ENCODE measurements at places on chromosomes 11 and 22.
A peak's percentile ranks its signal among the peaks of the same experiment; 100 is the strongest.

DNA sequence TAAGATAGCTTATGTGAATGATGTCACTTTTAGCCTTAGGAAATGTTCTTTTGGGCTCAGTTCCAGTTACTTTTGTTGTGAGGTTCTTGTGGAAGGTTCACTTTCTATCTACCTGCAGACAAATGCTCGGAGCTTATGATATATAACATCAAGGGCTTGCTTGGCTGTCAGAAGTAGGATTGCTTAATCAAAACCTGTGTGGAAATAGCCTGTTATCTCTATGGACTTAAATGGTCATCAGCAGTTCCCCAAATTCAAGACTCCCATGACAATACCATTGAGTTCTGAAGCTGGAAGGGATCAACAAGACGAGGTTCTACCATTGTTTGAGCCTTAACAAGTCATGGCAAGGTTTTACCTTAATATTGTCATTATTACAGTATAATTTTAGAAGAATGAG lies 43.8 kb downstream of the FLI1 start:
- H3K27ac ChIP-seq: no peak overlapping the region
- H3K4me3 ChIP-seq: no peak overlapping the region
- DNase-seq: no peak
- no peaks in the 10 kb centered on the region for H3K36me3 ChIP-seq
- no peaks in the 10 kb centered on the region for H3K27me3 ChIP-seq

DNA sequence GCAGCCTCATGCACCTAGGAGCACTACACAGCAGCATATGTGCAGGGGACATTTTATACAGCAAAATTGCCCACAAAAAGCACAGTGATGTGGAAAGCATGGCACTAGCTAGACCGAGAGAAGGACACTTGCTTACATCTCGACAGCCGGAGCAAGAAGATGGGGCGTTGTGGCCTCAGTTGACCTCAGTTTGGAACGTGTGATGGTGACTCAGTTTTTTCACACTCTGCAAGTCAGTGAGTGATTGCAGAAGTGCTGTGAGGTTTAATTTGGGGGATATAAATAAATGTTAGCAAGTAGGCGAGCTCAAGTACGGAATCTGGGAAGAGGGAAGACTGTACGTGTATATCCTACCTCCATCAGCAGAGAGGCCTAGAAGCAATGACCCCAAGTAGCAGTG lies 23.3 kb downstream of the LRP5 start:
- no peak overlapping the region for H3K4me3 ChIP-seq
- H3K36me3 ChIP-seq: no peaks in the 10 kb centered on the region
- no peak for DNase-seq
- peaks cover 15% of the 10 kb centered on the region for H3K4me1 ChIP-seq
- no peak overlapping the region for H3K27ac ChIP-seq

GRCh38 chr11:117629146-117629545 lies 167.9 kb downstream of the DSCAML1 start:
- no peaks in the 10 kb centered on the region for H3K27me3 ChIP-seq
- no peak overlapping the region for H3K27ac ChIP-seq
- no peaks in the 10 kb centered on the region for H3K36me3 ChIP-seq
- no peak for DNase-seq

DNA sequence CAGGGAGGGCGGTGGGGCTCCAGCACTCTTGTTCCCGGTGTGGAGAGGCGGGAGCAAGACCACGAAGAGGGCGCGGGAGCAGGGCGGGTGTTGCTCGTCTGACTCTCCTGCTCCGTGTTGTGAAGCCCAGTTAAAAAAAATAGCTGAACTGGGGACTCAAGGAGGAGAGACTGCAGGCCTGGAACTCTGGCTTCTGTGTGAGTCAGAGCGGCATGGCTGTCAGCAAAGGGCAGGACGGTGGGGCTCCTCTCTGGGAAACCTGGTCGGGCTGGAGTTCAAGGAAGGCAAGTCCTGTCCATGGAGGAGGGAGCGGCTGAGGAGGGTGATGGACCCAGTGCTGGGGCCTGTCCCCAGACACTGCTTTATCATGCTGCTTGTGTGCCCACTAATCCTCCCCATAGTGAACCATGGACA lies 152.3 kb downstream of the FEZ1 start:
- peaks cover 40% of the 10 kb centered on the region for H3K4me1 ChIP-seq
- H3K4me3 ChIP-seq: no peak overlapping the region
- peak overlapping the region; percentile 23 for H3K27ac ChIP-seq
- H3K27me3 ChIP-seq: no peaks in the 10 kb centered on the region
- DNase-seq: peak; percentile 38

DNA sequence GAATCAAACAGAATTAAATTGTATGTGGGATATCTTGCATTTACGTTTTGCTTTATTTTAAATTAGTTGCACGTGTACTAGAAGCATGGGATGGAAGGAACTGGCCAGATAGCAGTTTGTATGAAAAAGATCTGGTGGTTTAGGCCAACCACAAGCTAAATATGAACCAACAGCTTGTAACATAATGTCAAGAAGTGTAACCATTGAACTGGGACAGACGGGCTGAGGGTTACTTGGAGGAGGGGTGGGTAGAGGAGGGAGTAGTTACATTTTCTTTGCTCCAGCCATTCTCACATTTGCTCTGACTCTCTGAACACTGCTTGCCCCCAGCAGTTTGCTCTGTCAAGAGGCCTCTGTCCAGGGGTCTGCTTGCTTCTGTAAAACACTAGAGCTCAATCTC lies 31.7 kb upstream of the CXCR5 start:
- no peak overlapping the region for H3K27ac ChIP-seq
- no peak overlapping the region for H3K4me3 ChIP-seq
- no peaks in the 10 kb centered on the region for H3K36me3 ChIP-seq
- peaks cover 4% of the 10 kb centered on the region for H3K27me3 ChIP-seq
- DNase-seq: no peak

DNA sequence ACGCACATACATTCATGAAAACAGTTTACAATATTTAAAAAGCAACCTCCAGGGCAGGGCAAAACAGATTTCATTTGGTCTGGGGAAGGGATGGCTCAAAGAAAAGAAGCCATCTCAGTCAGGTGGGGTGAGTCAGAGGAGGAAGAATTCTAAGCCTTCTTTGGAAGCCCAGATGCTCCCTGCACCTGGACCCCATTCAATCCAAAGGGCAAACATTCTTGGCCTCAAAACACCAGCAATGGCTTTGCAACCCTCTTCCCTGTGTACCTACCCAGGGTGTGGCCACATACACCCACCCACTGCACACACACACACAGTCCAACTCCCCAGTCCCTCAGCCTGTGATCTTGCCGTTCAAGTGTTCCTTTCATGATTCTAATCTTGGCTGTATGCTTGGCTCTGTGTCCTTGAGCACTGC lies 2.0 kb downstream of the KCNE3 start:
- H3K27me3 ChIP-seq: no peaks in the 10 kb centered on the region
- no peak overlapping the region for H3K27ac ChIP-seq
- H3K4me3 ChIP-seq: no peak overlapping the region
- H3K36me3 ChIP-seq: no peaks in the 10 kb centered on the region
- peaks cover 11% of the 10 kb centered on the region for H3K4me1 ChIP-seq

- H3K4me3 ChIP-seq: no peak overlapping the region
- no peaks in the 10 kb centered on the region for H3K27me3 ChIP-seq
- no peaks in the 10 kb centered on the region for H3K36me3 ChIP-seq
- no peaks in the 10 kb centered on the region for H3K4me1 ChIP-seq
- H3K27ac ChIP-seq: no peak overlapping the region
- DNase-seq: no peak
These were observed 452.4 kb upstream of the B3GAT1 start for GRCh38 chr11:134864233-134864967.

DNA sequence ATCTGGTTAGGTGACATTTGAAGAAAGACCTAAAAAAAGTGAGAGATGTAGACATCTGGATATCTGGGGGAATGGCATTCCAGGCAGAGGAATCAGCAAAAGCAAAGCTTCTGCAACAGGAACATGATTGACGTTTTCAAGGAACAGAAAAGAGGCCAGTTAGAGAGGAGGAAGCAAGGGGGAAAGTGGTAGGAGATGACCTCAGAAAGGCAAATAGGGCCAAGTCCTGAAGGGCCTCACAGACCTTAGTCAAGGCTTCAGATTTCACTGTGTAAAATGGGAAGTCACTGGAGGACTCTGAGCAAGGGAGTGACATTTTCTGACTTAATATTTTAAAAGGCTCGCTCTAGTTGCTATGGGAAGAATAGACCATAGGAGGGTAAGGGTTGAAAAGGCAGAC lies 9.7 kb downstream of the DEUP1 start:
- no peak for DNase-seq
- H3K4me1 ChIP-seq: no peaks in the 10 kb centered on the region
- no peak overlapping the region for H3K4me3 ChIP-seq
- no peak overlapping the region for H3K27ac ChIP-seq
- no peaks in the 10 kb centered on the region for H3K27me3 ChIP-seq

DNA sequence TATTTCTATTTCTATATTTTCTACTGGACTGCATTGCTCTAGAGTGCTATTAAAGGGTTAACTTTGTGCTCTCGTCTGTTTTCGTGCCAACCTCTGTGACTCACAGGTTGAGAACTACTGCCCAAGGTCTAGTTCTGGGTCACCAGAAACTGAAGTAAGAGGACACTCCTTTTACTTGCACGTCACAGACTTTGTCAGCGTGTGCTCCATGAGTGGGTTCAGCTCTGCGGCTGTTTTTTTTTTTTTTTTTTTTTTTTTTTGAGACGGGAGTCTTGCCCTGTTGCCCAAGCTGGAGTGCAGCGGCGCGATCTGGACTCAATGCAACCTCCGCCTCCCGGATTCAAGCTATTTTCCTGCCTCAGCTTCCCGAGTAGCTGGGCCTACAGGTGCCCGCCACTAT lies 49.8 kb downstream of the CLMP start:
- H3K4me1 ChIP-seq: peaks cover 5% of the 10 kb centered on the region
- no peaks in the 10 kb centered on the region for H3K27me3 ChIP-seq
- H3K36me3 ChIP-seq: peaks cover 5% of the 10 kb centered on the region
- no peak overlapping the region for H3K27ac ChIP-seq
- peak; percentile 75 for DNase-seq

DNA sequence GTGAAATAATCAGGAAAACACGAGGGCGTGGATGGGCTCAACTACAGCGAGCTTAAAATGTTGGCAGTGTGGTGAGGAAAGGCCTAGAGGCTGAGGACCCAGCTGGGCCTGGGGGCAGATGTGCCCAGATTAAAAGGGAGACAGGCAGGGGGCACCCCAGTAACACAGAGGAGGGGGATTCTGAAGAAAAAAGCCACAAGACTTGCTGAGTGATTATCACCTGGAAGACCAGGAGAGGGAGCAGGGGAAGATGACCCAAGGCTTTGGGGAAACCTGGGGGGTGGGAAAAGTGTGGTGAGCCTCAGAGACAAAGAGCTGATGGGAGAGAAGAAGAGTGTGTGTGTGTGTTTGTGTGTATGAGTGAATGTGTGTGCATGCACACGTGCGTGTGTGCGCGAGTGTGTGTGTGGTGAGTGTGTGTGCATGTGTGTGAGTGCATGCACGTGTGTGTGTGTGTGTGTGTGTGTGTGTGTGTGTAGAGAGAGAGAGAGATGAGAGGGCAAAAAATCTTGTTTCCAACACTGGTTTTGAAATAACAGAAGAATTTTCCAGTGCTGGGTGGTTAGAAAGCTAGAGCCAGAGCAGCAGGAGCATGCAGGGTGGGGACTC lies 500.5 kb downstream of the BUD13 start:
- H3K4me3 ChIP-seq: no peak overlapping the region
- no peak overlapping the region for H3K27ac ChIP-seq
- no peaks in the 10 kb centered on the region for H3K36me3 ChIP-seq
- DNase-seq: no peak
- H3K4me1 ChIP-seq: peaks cover 3% of the 10 kb centered on the region

DNA sequence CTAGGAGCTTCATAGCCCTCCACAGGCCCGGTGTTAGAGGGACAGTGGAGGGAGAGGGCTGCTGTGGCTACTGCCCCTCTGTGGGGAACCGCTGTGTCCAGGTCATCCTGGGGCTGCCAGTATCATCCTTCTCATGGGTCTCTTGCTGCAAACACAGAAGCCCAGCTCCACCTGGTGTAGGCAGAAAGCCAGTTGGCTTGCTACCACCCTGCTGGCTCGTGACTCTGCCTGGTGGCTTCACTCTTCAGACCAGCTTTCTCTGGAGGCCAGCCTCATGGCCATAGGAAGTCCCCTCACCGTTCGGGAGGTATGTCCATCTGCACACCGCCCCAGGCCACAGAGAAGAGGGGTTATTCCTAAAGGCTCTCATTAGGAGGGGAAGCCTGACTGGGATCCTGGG lies 19.4 kb upstream of the SUSD2 start:
- no peak overlapping the region for H3K4me3 ChIP-seq
- H3K36me3 ChIP-seq: no peaks in the 10 kb centered on the region
- H3K4me1 ChIP-seq: peaks cover 18% of the 10 kb centered on the region
- no peak overlapping the region for H3K27ac ChIP-seq
- DNase-seq: no peak
- no peaks in the 10 kb centered on the region for H3K27me3 ChIP-seq

DNA sequence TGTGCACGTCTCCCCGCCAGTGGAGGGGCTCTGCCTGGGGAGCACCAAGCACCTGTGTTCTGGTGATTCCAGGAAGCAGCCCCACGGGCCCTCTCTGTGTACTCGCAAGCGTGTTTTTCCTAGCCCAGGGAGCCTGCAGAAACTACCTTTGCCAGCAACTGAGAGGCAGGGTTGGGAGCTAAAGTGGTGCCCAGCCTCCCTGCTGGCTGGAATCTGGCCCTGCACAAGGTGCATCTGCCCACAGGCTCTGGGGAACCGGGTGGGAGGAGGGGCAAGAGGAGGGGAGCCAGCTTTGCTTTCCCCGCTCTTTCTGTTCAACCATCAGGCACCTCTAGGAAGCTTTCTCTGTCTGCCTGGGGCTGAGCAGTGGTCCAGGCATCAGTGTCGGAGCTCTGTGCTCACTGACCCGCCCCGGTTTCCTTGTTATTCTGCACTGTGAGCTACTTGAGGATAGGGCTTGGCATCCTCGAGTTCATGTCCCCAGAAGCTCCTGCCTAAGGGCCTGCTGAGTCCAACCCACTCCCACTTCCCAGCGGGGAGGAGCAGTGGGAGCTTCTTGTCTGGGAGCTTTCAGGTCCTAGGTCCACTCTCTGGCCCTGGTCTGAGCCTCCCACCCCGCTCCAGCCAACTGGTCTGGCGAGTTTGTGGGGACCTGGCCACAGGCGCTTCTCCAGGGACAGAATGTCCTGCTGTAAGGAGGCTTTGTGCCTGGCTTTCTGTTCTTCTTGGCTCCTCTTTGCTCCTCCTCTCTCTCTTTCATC lies 14.9 kb downstream of the DAGLA start:
- H3K4me1 ChIP-seq: peaks cover 42% of the 10 kb centered on the region
- H3K27ac ChIP-seq: peak overlapping the region; percentile 54
- H3K4me3 ChIP-seq: no peak overlapping the region

DNA sequence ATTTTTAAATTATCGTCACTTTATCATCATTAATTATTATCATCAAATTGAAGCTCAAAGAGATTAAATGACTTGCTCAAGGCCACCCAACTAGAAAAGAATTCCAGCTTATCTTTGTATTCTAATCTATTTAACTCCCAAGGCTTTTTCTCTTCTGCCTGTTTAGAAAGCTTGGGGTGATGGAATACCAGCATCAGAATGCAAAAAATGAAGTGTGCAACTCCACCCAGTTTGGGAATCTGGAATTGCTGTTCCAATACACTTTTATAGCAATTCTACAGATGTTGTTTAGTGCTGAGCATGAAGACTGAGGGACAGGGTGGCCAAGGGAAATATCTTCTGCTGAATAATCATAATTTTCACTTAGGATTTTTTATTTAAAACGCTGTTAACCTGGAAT lies 97.2 kb upstream of the FIBIN start:
- H3K27me3 ChIP-seq: no peaks in the 10 kb centered on the region
- H3K4me1 ChIP-seq: no peaks in the 10 kb centered on the region
- no peak overlapping the region for H3K4me3 ChIP-seq

GRCh38 chr11:133545199-133545803 lies 13.0 kb upstream of the OPCML start:
- DNase-seq: no peak
- no peak overlapping the region for H3K27ac ChIP-seq
- H3K36me3 ChIP-seq: no peaks in the 10 kb centered on the region
- H3K4me3 ChIP-seq: no peak overlapping the region

Measured in astrocyte (in vitro differentiated cells and primary cell).